Frontal cortex (tissue), 4 donors: ENCODE measurements at places on chromosomes 3 and 15. TPM values are rescaled to one million over a fixed set of nuclear protein-coding genes. Genes with fewer than 3 reads are reported as not detected.

- no peak for DNase-seq
These were observed 27.4 kb upstream of the SNTN start for GRCh38 chr3:63624941-63625560.

DNA sequence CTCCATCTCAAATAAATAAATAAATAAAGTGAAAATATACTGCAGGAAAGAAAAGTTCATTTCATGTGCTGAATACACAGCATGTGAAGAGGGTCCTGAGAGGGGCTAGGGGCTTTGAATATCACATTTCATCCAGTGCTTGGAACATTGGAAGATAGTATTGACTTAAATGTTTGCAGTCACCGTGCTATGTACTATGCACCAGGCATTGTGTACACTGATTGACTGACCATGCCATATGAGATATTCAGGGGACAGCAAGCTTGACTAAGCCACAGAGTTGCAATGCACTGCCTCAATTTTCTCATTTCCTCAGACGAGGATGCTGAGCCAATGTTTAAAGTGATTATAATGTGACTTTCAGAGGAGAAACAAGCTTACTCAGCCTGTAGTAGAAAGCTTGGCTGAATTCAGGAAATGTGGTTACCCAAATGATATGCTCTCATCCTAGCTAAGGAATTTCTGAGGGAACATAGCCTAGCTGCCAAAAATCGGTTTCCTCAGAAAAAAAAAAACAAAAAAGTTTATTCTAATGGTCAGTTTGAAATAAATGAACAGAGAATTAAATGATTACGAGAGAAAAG is 557.9 kb downstream of the FGF12 start:
- no peak for DNase-seq

Gene SLC51A
- not detected for total RNA-seq

DNA sequence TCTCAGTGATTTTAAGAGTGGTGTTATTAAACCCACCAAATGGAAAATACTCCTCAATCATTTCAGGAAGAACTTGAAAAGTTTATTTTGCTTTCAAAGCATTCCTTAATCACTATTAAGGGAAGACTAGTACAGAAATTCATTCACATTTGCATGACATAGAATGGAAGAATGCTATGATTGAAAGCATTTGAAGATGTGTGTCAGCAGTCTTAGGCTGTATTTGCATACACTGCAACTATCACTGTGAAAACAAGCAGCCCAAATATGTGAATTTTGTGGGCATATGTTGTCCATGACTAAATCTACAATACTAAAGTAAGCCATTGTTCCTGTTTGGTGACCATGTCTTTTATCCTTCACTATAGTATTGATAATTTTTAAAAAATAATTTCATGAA is 95.8 kb downstream of the CNTN3 start:
- DNase-seq: no peak

Gene SI
- total RNA-seq: not detected

Gene PPP1R14D
- not detected for total RNA-seq

- no peak for DNase-seq
These were observed 65.1 kb downstream of the B3GNT5 start for GRCh38 chr3:183317886-183318865.

Gene RTP3
- not detected for total RNA-seq

Gene GTPBP8
- total RNA-seq: 23.6 TPM

DNA sequence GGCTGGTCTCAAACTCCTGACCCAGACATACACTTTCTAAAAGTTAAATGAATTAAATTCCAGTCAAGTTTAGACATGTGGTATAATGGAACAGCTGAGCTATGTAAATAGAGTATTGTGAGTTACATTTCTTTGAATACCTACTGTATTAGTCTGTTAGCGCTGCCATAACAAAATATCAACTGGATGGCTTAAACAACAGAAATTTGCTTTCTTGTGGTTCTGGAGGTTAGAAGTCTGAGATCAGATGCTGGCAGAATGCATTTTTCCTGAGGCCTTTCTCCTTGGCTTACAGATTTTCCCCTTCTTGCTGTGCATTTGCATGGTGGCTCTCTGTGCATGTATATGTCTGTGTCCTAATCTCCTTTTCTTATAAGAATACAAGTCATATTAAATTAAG is 101.5 kb upstream of the TGFBR2 start:
- DNase-seq: no peak

Gene TNFSF10
- 2.9 TPM for total RNA-seq

DNA sequence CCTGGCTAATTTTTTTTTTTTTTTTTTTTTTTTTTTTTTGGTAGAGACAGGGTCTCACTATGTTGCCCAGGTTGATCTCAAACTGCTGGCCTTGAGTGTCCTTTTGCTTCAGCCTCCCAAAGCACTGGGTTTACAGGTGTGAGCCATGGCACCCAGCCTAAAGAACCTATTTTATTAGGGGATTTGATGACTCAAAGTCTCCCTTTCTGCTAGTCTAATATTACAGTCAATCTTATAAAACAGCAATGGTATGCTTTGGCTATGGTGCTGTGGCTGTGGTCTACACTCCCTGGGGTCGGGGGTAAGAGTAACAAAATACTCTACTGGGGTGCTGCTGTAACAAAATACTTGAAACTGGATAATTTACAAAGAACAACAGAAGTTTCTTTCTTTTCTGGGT is 44.8 kb downstream of the ZNF589 start:
- DNase-seq: no peak

- DNase-seq: no peak
These were observed 202.8 kb downstream of the CADM2 start for GRCh38 chr3:85161544-85161943.

Gene NR2E3
- not detected for total RNA-seq

Gene TNFAIP8L3
- 2.9 TPM for total RNA-seq

GRCh38 chr3:159775372-159775961 is 213.2 kb upstream of the IL12A start:
- DNase-seq: no peak

DNA sequence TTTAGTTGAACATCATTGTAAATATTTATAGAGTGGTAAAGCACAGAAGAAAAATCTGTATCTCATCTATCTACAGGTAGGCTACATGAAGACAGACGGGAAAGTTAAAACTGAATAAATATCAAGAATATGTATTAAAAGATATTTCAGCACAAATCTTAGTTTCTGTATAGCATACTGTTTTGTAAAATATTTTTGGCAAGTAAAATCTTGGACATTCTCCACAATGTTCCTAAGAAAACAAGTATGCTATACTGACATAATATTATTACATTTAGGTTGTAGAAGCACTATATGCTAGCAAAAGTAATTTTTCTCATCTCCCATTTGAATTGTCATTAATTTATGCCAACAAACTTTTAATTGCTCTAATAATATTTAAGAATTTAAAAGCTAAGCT is 326.4 kb upstream of the ARL6 start:
- DNase-seq: no peak

Gene KBTBD12
- total RNA-seq: 0.82 TPM

Gene XCR1
- not detected for total RNA-seq

- no peak for DNase-seq
These were observed 35.2 kb downstream of the IFT122 start for GRCh38 chr3:129474984-129475804.

Gene POC1A
- total RNA-seq: 2.4 TPM

Gene PLA2G4F
- total RNA-seq: not detected

Gene STRC
- under 0.01 TPM for total RNA-seq

DNA sequence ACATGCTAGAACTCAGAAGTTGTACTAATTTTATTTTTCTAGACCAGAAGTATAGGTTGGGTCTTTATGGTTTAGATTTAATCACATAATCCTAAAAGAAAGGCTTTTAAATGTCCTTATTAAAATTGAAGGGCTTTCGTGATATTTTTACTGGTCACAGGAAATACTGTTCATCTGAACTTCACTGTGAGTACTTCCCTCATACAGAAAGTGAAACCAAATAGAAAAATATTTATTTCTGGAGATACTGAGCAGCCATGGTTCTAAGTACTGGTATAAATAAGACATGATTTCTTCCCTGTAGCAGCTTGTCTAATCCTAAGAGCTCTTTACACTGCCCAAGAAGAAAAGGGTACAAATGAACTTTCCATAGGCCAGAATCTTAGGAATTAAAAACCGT is 2.0 kb downstream of the SNRK start:
- no peak for DNase-seq

DNA sequence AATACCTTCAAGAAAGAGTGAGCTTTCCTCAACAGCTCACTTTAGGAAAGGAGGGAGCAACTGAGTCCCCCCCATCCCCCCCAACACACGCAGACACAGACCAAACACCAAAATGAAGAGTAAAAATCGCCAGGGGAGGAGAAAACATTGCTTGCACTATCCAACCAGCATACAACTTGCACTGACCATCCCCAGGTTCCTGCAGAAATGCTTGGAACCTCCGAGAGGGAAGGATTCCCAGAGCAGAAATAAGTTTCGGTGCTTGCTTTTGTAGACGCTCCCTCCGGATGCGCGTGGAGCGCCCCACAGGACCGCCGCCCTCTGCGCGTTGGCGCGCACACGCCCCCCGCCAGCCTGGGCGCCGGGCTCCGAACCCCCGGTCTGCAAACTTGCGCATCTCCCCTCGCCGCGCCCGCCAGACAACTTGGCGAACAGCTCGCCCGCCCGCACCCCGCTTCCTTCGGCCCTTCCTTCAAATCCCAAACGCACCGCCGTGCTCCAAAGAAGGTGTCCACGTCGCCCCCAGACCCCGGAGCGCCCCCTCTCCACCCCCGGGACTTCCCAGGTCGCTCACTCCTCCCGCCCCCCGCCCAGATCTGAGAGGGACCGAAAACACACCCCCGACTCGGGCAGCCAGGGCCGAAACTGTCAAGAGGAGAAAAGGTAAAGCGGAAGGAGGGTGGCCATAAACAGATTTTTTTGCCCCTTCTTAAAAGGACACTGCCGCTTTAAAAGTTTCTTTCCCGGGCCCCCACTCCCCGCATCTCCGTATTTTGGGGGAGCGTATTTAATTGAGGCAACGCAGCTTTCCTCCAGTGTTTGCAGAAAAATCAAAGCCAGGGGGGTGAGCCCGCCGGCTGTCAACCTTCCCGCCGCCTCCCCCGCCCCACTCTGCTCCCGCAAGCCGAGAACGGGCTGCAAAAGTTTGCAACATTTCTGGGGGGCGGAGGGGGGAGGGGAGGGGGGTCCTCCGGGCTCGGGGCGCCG is 859 bp downstream of the RORA start:
- DNase-seq: peak; percentile 12

- DNase-seq: no peak
These were observed 427.2 kb downstream of the OCA2 start for GRCh38 chr15:27671819-27672437.

Gene GOLGA8T
- total RNA-seq: not detected
